ENCODE measurements at places on chromosomes 2 and 18.

DNA sequence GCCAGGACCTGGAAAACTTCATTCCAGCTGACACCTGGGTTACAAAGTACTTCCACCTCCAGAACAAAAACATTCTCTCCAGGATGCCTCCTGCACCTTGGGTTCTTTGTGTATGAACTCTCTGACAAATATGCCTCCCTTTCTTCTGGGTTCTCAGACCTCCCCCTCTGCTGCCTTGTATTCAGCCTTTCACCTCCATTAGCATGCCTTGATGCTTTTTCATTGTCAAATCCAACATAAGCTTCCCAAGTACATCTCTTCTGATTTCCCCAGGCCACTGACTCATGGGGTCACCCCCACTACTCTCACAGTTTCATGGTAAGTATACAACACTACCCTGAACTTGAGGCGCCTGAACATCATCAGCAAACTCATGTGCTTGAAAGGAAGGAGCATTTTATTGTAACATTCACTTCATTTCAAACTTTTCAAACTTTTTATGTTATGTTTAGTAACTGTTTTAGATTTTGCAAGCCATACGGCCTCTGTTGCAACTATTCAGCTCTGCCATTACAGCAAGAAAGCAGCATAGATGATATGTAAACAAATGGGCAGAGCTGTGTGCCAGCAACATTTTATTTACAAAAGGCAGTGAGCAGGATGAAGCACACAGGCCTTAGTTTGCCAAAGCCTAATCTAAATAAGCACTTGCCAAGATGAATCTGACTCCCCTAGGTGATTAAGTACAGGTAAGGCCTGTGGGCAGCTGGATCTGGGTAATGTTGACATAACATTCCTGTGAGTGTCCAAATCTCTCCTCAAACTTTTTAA lies 32.5 kb upstream of the MRPS9 start:
- no peak for DNase-seq

DNA sequence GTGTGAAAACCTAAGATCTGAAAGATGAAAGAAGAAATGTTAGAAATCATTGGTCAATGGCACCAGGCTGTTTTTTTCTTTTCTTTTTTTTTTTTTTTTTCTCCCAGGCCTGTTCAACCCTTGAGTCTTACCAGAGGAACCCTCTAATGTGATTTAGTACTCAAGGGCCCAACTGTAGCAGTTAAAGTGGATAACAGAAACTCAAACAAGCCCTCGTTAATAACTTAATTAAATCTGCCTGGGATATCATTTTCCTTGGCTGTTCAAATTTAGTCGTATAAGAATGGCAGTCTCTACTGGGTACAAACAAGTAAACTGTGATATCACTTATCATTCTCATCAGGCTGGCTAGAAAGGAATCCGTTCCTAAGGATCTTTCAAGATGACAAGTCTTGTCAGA lies 16.5 kb downstream of the ARL4C start:
- DNase-seq, result no peak

DNA sequence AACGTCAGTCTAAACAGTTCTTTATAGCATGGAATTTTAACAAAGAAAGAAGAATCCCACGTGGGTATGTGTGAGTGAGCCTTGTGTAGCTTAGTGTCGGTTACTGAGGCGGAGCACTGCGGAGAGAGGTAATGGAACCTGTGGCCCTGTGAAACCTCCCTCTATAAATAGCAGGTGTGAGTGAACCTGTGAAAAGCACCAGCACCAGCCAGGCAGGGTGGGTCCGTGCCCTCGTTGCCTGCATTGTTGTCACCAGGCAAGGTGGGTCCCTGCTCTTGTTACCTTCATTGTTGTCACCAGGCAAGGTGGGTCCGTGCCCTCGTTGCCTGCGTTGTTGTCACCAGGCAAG lies 4.7 kb downstream of the CTDP1 start:
- no peak for DNase-seq

GRCh38 chr2:70890469-70891065 lies 45.1 kb upstream of the ATP6V1B1 start:
- DNase-seq, result no peak

DNA sequence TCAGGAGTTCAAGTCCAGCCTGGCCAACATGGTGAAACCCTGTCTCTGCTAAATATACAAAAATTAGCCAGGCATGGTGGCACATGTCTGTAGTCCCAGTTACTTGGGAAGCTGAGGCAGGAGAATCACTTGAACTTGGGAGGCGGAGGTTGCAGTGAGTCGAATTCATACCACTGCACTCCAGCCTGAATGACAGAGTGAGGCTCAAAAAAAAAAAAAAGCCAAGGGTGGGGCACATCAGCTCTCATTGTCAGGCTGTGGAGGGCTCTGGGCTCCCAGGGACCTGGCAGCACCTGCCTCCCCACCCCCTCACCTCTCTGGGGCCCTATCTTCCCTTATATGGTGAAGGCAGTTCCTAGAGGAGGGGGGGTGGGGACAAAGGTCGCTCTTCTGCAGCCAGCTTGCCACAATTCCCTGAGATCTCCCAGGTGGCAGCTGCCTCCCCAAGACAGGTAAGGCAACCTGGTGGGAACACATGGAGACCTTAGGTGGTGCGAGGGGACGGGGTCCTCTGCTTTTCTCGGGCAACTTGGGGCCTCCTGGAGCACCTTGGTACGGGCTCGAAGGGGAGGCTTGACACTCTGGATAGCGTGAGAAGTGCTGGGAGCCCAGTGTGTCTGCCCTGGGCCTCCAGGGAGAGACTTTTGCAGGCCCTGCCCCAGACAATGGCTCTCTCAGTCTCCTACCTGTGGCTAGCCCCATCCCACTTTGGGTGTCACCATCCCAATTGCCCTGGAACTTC lies at the start of gene VIL1:
TSS of gene VIL1 (plus strand) at position 407 of the 742 bp plus-strand sequence. CDS start 4,656 bp downstream, outside the sequence.
- DNase-seq, result no peak

- no peak for DNase-seq
These were observed 1.8 kb downstream of the RETREG2 start for GRCh38 chr2:219179601-219180465.

GRCh38 chr2:105824446-105824845 lies 79.7 kb downstream of the NCK2 start:
- no peak for DNase-seq

DNA sequence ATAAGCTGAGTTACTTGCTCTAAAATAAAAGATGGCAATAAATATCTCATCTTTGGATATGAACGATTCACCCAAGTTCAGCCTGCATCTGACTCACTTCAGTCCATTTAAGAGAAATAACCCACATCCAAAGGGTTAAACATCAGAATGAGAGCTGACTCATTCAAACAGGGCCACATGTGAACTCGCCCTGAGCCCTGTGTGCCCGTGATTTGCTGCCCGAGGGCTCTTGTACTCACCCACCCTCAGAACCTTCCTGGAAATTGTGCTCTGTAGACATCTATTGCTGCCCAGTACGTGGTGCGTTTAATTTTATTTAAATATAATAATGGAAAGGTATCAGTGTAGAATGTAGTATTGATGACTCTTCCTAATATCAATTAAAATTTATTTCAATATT lies 66.9 kb upstream of the RBM44 start:
- no peak for DNase-seq

DNA sequence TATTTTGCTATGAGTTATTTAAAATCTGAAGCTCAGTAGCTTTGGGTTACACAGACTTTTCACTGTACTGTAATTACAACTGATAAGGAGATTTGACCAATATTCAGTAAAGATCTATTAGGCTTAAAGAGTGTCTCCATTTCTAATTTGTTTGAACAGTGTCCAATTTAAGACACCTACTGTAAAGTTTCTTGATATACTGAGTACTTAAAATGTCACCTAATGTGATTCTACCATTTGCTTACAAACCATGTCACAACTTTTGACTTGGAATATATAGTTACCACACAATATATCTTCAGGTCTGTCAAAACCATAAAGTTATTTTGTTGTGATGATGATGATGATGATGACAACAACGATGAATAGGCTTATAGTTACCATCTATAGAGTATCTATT lies 228.5 kb upstream of the SMAD7 start:
- DNase-seq, result no peak

- DNase-seq, result no peak
These were observed 9.5 kb upstream of the GRHL1 start for GRCh38 chr2:9941996-9942390.

- DNase-seq, result no peak
These were observed 92.0 kb upstream of the BOD1L2 start for GRCh38 chr18:57054891-57055290.

DNA sequence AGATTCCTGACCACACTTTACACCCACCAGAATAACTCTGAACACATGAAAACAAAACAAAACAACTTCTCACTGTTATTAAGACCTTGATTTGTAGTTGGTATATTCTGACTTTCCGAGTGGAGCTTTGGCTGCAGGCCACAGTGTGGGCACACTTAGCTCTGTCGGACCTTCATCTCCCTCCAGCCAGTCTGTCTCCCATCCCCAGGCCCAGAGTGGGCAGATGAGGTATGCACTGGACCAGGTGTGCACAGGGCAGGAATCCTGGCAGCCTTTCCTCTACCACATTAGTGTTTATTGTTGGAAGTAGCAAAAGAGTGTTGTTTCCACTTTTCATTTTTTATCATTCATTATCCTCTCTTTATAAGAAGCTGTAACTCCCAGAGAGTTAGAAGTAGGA lies 219.5 kb upstream of the TPO start:
- DNase-seq, result no peak

DNA sequence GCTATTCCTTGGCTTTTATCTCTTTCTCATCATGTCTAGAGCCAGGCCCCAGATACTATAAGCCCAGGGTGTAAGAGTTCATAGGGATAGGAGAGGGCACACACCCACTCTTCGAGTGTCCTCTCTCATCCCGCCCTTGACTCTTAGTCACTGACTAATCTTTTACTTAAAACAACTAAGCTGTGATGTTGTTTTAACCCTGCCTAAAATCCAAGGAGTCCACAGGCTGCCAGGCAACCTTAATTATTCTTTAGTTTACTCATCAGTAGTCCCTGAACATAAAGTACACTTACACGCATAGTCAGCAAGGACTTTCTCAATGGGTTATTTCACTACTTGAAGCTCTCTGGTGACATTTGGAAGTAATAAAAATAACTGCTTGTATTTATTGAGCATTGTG lies 28.4 kb downstream of the GREB1L start:
- DNase-seq, result no peak

- DNase-seq, result no peak
These were observed 116.1 kb downstream of the CYP26B1 start for GRCh38 chr2:72031346-72032110.

GRCh38 chr2:43445781-43446180 lies 150.1 kb downstream of the THADA start:
- DNase-seq, result no peak

- DNase-seq, result no peak
These were observed 1095.7 kb downstream of the TSN start for GRCh38 chr2:122851161-122851560.

DNA sequence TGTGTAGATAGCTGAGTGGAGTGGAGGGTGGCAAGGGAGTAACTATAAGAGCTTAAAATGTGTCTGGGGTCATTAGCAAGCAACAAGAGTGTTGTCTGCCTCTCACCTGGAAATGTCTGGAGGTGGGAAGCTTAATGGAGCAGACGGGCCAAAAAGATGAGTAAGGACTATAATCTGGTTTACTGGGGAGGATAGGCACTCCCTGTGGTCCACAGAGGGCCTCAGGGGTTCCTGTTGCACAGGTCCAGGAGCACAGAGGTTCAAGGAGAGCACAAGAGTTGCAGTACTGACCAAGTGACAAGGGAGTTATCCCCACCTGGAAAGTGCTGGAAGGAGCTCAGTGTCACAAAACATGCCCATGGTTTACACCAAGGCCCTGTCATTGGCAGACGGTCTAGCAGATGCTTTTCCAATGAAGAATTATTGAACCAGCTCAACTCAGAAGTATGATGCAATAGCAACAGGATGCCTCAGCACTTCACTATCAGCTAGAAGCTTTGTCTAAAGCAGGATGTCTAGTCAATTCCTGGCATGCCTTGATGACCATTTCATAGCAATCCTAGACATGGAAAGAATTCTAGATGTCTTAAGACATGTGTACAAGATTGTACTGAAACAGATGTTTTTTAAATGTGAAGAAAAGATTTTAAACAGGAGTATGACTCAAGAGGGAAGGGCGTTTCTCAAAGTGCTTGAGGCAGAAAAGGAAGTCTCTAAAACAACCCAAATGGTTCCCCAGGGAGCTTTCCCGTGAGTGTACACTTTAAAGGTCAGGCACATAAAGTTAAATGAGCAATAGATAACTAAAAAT lies 62.9 kb upstream of the SERPINE2 start:
- DNase-seq, result no peak

GRCh38 chr2:197516393-197516761 lies 511 bp downstream of the MOB4 start:
- no peak for DNase-seq

- DNase-seq, result no peak
These were observed 52.7 kb downstream of the FHOD3 start for GRCh38 chr18:36350251-36350651.

DNA sequence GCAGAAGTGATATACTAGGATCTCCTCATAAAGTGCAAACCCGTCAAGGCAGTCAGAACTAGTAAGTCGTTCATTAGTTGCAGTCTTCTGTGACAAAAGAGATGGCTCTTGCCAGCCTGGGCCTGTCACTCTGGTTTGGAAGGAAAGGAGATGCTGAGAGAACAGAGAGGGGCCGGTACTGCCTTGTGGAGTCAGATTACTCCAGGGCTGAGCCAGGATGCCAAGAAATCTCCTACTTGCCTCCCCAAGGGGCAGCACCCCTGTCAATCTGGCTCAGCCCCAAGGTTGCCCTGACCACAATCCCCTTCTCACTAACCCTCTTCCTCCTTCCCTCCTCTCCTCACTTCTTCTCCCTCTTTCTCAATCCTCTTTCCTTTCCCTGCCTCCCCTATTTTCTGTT lies 62.9 kb upstream of the ASPRV1 start:
- no peak for DNase-seq

DNA sequence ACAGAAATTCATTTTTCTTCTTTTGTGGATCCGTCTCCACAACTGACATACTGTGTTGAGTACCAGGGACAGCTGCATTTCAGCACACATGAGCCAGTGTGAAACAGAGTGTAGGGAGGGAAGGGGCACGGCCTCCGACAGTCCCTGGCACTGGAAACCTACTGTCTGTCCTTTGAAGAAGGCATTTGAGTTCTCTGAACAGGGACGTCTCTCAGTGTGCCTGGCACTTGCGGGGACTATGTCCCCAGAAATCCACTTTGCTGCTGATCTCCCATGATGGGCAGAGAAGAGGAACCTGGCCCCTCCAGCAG lies 48.1 kb downstream of the PLB1 start:
- no peak for DNase-seq

DNA sequence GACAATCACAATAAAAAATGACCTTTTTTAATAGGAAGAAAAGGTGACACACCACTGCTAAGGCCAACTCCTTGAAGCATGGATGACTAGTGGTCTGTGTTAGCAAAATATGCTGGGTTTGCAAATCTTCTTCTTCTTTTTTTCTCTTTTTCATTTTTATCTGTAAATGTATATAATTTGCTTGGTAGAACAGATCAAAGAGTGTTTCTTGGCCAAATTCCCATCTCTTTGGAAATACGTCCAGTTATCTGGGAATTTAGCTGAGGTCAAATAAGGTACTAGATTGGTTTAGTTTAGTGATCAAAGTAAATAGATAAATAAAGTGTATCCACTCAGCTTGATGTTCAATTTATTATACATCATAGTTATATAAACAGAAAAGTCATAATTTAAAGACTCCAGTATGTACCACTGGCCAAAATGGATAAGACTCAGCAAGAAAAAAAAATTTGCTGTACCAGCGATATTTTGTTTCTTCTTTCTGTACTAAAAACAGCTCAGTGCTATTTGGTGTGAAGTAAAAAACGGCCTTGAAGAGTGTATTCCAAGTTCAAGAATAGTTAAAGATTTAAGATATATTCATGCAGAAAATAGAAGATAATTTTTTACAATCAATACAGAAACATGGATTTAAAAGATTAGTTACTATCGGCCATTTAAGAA lies 738.6 kb upstream of the PIK3C3 start:
- no peak for DNase-seq

GRCh38 chr18:52950155-52950554 lies 610.2 kb downstream of the DCC start:
- no peak for DNase-seq
